ENCODE measurements at places on chromosomes 3 and 15.

DNA sequence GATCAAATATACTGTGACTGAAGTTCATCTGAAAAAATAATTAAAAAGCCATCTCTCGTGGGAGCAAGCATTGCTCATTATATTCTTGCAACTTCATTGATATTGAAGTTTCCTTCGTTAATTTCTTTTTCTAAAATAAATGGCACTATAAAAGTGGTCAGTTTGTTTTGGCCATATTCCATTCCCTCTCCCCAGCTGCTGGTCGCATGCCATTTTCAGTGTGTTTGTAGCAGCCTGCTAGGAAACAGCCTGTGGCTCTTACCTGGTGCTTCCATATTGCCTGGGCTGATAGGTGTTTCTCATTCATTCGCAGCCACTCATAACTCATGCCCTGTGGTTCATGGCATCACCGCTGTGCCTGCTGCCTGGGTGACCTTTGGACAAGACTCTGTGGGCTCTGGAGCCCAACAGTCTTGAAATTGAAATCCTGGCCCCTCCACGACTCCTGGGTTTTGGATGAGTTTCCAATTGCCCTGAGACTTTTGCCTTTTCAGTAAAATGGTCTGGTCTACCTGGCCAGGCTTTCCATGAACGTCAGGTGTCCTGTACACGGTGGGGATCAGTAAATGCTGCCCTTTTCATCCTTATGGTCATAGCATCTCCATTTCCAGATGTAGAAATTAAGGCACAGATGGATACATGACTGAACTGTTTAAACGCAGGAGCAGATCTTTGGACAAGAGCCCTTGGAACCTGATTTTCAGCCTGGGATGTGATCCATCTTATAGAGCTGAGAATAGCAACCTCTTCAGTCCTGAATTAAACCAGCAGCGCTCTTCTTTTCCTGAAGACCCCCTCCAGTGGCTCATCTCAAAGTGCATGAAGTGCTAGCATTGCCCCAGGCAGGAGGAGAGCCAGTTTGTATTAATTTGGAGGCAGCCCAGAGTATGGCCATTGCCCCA, 69.4 kb downstream of the SLCO3A1 start:
- no peak for DNase-seq

- no peak for DNase-seq
These were observed 71.5 kb downstream of the RAD18 start for GRCh38 chr3:8891774-8892173.

GRCh38 chr3:159928071-159928491, 60.6 kb upstream of the IL12A start:
- DNase-seq: no peak

DNA sequence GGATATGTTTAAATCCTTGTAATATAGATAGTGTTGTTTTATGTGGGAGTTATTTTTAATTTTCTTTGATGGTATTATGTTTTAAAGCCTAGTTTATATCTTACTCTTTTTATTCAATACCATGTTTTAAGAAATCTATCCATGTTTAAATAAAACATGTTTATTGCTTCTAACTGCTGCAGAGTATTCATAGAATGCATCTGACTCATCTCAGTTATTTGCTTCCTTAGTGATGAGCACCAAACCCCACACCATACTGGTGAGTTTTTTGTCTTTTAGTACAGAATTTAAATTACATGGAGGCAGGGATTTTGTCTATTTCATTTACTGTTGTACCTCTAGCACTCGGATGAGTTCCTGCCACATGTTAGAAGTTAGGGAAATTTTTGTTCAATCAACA, 209.2 kb downstream of the NSUN3 start:
- no peak for DNase-seq

DNA sequence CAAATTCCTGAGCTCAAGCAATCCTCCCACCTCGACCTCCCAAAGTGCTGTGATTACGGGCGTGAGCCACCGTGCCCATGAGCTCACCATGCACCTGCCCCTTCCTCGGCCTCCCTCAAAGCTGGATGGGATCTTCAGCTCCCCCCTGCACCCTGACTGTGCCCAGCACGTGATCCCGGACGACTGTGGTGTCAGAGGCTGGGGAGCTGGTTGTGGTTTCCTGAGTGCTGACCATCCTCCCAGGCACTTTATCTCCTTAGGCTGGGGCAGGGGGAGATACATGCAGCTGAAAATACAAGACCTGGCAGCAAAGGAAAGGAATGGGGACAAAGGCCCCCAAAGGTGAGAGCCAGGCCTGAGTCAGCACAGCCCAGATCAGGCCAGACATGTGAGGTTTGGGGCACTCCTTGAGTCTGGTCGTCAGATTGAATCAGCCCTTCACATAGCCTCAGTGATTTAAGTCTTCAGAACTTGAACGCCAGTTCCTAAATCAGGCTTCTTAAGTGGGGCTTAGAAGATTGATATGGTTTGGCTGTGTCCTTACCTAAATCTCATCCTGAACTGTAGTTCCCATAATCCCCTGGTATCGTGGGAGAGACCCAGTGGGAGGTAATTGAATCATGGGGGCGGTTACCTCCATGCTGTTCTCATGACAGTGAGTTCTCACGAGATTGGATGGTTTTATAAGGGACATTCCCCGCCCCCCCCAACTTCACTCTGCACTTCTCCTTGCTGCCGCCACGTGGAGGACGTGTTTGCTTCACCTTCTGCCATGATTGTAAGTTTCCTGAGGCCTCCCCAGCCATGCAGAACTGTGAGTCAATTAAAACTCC, 35.8 kb downstream of the PRKCD start:
- no peak for DNase-seq

- no peak for DNase-seq
These were observed 7.9 kb upstream of the DNAJC17 start for GRCh38 chr15:40815042-40815698.

DNA sequence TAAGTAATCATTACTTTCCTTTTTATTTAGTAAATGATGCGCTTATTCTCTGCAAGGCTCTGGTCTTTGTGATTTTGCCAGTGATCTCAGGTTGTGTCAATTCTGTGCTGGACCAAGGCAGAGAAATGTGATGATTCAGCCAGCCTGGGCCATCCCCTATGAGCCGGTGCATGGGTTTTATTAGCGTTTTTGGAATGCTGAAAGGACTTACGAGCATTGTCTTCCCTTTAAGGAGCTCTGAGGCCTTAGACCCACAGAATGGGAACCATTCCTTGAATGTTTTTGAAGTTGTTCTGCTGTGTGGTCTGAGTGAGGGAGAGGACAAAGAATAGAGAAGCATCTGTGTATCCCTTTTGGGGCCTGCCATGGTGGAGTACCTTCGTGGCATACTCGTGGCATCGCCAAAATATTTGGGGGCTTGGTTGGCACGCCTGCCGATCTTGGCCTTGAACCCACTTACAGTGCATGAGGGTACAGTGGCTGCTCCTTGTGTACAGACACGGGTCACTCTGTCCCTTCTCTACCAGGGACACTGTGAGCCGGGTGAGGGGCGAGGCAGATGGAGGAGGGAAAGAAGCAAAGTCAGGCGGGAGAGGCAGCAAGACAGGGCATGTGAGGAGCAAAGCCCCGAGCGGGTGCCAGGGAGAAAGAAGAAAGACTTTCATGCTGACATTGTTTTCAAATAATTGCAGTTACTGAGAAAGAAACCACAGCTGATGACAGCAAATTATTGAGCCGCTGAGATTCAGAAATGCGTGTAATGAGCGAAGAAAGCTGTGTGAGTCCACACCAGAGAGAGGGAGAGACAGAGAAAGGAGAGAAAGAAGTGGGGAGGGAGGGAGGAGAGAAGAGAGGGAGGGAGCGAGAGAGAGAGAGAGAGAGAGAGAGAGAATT, 269.4 kb upstream of the RGMA start:
- no peak for DNase-seq

GRCh38 chr3:171349392-171349791, 110.8 kb downstream of the TNIK start:
- DNase-seq: no peak

GRCh38 chr3:73604451-73604850, 20.3 kb downstream of the PDZRN3 start:
- DNase-seq: no peak

DNA sequence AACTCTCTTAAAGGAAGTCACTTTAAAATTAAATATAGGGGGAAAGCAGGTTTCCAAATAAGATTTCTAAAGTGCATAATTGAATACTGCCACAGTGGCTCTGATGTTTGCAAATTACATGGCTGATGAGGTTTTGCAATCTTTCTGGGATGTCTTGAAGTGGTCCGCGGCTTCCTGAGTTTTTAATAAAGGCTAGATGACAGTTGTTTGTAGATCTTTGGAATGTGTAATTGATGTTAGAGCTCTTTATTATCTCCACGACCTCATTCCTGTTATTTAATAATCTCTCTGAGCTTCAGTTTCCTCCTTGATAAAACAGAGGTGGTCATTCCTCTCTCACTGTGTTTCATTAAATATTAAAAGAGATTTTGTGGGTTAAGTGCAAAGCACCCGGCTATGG, 27.0 kb upstream of the CEMIP start:
- DNase-seq: no peak

DNA sequence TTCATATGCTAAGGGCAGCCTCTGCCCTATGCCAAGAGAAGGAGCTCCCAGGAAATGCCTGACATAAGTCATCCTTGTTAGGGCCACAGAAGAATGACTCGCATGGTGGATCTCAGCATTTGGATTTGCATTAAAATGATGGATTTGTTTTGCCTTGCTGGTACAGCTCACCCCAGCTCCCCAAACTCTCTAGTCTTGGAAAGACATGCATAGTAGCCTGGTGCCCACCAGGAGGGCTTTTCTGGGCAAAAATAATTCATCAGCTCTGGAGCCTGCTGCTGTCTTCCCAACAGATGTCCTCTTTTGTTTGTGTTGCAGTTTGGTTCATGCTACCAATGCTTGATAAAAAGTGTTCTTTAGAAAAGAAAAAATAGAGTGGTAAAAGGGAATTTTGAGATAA, 833.0 kb downstream of the AGBL1 start:
- no peak for DNase-seq

DNA sequence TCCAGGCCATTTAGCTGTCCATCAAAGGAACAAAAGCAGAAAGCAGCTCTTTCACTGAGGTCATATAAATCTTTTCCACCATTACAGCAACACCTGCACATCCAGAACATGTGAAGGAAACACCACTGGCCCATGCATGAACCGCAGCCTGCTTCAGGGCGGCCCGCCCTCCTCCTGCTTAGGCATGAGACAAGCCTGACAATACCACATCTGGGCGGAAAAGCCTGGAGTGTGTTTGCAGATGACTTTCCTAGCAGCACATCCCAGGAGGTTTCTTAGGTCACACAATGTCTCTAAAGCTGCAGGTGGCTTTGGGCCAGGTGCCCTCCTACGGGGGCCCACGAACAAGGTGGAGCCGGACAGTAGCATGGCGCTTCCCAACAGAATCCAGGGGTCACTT, 19.6 kb downstream of the CYFIP1 start:
- no peak for DNase-seq

DNA sequence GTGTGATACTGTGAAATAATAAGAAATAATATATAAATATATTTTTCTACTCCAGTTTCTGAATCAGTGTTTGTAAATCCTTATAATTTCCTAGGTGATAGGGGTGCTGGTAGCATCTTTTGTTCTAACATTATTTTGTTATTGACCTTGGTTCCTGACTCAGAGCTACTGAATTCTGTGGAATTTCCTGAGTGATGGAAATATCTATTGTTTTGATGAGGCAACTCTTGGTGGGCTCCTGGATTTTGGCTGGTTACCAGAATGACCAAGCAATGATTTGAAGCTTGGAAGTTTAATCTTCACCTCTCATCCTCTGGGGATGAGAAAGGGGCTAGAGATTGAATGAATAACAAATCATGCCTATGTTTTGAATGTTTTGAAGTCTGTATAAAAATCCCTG, 377.3 kb downstream of the LPP start:
- DNase-seq: no peak

GRCh38 chr3:21642433-21642832, 108.6 kb downstream of the ZNF385D start:
- DNase-seq: no peak

Data from AG08396 (cell line).